ENCODE measurements at places on chromosomes 7 and 10. TPM values are rescaled to one million over a fixed set of nuclear protein-coding genes. Genes with fewer than 3 reads are reported as not detected.

The GFRA1 gene
- total RNA-seq: 64.0 TPM

- no peak overlapping the region for H3K4me3 ChIP-seq
- peak overlapping the region; percentile 68 for H3K27ac ChIP-seq
- DNase-seq: no peak
- no peaks in the 10 kb centered on the region for H3K36me3 ChIP-seq
- H3K4me1 ChIP-seq: no peaks in the 10 kb centered on the region
- H3K27me3 ChIP-seq: no peaks in the 10 kb centered on the region
Observed at GRCh38 chr10:47182934-47183703, 116.9 kb upstream of the GDF10 start.

GRCh38 chr10:16950656-16951601, 133.7 kb upstream of the RSU1 start:
- no peak for DNase-seq
- peaks cover 46% of the 10 kb centered on the region for H3K4me1 ChIP-seq
- H3K27me3 ChIP-seq: no peaks in the 10 kb centered on the region

The ENKUR gene
- total RNA-seq: not detected

- no peak overlapping the region for H3K4me3 ChIP-seq
- no peak for DNase-seq
- no peaks in the 10 kb centered on the region for H3K4me1 ChIP-seq
- H3K27me3 ChIP-seq: no peaks in the 10 kb centered on the region
- no peaks in the 10 kb centered on the region for H3K36me3 ChIP-seq
- H3K27ac ChIP-seq: no peak overlapping the region
Observed at GRCh38 chr7:139362302-139362701, 2.6 kb downstream of the LUC7L2 start.

The PPIF gene
- total RNA-seq: 18.2 TPM

GRCh38 chr10:51073453-51074237, 642 bp upstream of the PRKG1 start:
- H3K27ac ChIP-seq: peak overlapping the region; percentile 86
- peak; percentile 26 for DNase-seq
- no peaks in the 10 kb centered on the region for H3K36me3 ChIP-seq

DNA sequence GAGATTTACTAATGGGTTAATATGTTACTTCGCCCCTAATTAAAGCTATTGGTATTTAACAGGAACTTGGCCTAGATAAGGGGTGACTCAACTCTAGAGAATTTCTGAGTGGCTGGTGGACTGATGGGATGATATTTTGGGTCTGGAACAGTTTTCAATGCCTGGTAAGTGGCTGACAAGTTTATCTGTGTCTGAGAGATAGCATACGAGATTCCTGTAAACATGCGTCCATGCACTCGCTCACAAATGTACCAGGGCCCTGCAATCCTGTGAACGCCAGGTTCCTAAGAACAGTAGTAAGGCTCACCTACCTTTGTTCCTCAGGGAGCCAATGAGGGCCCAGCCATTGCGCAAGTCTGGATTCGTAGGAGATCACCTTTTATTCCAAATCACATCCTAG, 683.8 kb upstream of the ANKRD30A start:
- H3K4me1 ChIP-seq: no peaks in the 10 kb centered on the region
- no peaks in the 10 kb centered on the region for H3K36me3 ChIP-seq
- no peak overlapping the region for H3K27ac ChIP-seq
- DNase-seq: no peak

GRCh38 chr7:149427096-149427680, 33.7 kb downstream of the ZNF777 start:
- H3K4me3 ChIP-seq: no peak overlapping the region
- H3K4me1 ChIP-seq: peaks cover 4% of the 10 kb centered on the region
- peaks cover 5% of the 10 kb centered on the region for H3K36me3 ChIP-seq
- no peak for DNase-seq
- peaks cover 11% of the 10 kb centered on the region for H3K27me3 ChIP-seq

DNA sequence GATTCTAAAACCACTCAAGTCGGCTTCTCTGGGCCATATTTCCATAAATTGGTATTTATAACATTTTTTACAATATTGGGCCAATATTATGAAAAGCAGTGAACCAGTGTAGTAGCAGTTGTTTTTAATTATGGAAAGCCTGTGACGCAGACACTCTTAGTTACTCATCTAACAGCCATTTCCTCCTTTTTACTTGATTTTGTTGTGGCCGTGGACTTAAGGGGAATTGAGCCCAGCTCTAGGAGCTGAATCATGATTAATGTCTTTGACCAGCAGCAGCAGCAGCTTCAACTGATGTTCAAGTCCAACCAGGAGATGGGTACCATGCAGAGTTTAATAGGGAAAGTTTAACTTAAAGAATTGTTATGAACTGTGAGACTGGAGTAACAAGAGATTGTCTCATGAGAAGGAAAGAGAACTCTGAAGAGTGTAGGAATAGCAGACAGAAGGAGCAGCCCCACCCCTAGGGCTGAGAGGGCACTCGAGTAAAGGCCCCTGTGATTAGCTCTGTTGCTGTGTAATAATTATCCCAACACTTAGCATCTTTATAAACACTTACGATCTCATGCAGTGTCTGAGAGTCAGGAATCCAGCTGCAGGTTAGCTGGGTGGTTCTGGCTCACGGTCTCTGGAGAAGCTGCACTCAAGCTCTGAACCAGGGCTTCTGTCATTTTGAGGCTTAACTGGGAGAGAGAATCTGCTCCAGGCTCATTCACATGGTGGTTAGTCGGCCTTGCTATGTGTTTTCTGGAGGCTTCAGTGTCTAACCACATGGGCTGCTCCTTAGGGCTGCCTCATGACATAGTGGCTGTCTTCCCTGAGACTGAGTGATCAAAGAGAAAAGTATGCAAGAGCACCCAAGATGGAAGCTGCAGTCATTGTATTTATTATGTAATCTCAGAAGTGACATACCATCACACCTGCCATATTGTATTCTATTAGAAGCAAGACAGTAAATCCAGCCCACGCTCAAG, 4.6 kb downstream of the LANCL2 start:
- DNase-seq: no peak
- H3K27ac ChIP-seq: no peak overlapping the region
- no peaks in the 10 kb centered on the region for H3K36me3 ChIP-seq
- H3K27me3 ChIP-seq: no peaks in the 10 kb centered on the region
- no peak overlapping the region for H3K4me3 ChIP-seq

The AKR1C8 gene
- not detected for total RNA-seq

GRCh38 chr7:51318886-51319579, 2.4 kb upstream of the COBL start:
- no peak overlapping the region for H3K27ac ChIP-seq
- no peak overlapping the region for H3K4me3 ChIP-seq
- peaks cover 5% of the 10 kb centered on the region for H3K4me1 ChIP-seq
- DNase-seq: no peak
- H3K36me3 ChIP-seq: no peaks in the 10 kb centered on the region

DNA sequence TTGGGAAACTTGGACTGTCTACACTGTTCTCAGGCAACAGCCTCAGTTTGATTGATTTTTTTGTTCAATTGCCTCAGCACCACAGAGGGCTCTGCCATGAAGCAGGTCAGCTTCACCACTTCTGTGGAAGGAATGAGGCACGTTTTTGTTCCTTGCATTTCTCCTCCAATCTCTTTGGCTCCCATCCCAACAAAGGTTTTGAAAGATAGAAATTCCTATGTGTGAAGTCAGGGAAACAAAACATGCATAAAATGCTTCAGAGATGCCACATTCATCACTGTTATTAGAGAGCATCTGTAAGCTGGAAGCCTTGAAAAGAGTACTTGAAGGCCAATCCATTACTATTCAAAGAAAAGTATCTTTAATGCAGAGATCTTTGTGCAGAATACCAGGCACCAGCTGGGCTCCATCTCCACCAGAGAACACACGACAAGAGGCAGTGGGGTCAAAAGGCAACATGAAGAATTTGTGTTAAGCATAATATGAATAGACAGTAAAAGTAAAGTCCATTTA, 249.1 kb upstream of the LYZL1 start:
- peaks cover 5% of the 10 kb centered on the region for H3K4me1 ChIP-seq
- H3K36me3 ChIP-seq: no peaks in the 10 kb centered on the region
- H3K4me3 ChIP-seq: no peak overlapping the region

The STEAP1 gene
- 3.6 TPM for total RNA-seq

DNA sequence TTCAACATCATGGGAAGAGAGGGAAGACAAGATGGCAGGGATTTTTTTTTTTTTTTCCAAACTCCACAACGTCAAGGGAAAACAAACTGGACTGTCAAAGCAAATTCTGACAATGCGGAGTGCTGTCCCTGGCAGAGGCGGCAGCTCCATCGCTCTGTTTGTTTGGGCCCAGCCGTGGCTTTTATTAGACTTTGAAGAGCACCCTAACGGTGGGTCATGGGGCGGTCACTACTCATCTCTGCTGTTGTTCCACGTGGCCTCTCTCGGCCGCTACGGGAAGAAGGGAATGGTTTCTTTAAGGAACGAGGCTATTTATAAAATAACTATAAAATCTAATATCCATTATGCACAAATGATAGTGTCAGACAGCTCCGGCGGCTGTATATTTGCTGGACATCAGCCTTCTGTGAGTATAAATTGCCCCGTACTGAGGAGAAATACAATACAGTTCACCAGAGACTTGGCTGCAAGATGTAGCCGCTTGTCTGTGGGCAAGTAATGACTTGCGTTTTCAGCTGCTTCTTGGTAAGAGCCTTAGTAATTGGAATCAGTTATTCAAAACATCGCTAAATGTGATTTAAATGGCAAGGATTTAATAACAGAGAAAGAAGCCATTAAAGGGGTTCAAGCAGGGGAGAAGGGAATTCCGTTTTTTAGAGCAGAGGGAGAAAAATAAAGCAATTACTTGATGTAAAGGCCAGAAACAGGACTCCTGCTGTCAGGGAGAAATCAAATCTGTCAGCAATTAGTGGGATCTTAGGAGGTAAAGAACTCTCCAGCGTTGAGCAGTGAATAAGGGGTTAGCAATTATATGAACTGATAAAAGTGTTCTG, 61.7 kb upstream of the RAB11FIP2 start:
- no peaks in the 10 kb centered on the region for H3K27me3 ChIP-seq
- no peaks in the 10 kb centered on the region for H3K4me1 ChIP-seq
- no peak overlapping the region for H3K27ac ChIP-seq
- H3K4me3 ChIP-seq: peak overlapping the region; percentile 25
- DNase-seq: no peak

GRCh38 chr10:59668096-59668495, 41.6 kb downstream of the SLC16A9 start:
- H3K27ac ChIP-seq: no peak overlapping the region
- H3K27me3 ChIP-seq: no peaks in the 10 kb centered on the region
- no peak for DNase-seq
- no peak overlapping the region for H3K4me3 ChIP-seq

The ATP5MK gene
- 256 TPM for total RNA-seq

DNA sequence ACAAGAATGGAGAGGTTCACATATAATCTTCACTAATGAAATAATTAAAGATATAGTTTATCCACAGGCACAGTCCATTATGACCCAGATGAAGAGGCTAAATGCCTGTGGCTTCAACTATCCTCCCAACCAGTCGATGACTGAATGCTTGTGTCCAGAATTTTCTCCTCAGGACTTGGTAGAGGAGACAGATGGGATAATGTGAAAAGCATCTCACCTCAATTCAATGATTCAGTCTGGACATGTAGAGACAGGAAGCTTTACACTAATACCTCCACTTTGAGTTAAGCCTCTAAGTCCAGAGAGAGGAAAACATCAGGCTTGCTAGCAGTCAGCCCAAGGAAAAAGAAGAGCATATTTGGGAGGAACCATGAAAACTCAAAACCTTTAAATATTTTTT, 59.1 kb upstream of the COL1A2 start:
- no peak overlapping the region for H3K4me3 ChIP-seq
- no peak overlapping the region for H3K27ac ChIP-seq
- DNase-seq: no peak
- no peaks in the 10 kb centered on the region for H3K4me1 ChIP-seq
- no peaks in the 10 kb centered on the region for H3K36me3 ChIP-seq

The PDK4 gene
- total RNA-seq: 931 TPM

- no peak for DNase-seq
- no peaks in the 10 kb centered on the region for H3K36me3 ChIP-seq
- no peaks in the 10 kb centered on the region for H3K27me3 ChIP-seq
- H3K27ac ChIP-seq: no peak overlapping the region
- H3K4me1 ChIP-seq: no peaks in the 10 kb centered on the region
Observed at GRCh38 chr7:88315522-88315921, 8.8 kb upstream of the STEAP4 start.

GRCh38 chr7:141691540-141691939, 10.4 kb downstream of the DENND11 start:
- no peak for DNase-seq
- H3K4me3 ChIP-seq: no peak overlapping the region
- H3K27ac ChIP-seq: no peak overlapping the region
- no peaks in the 10 kb centered on the region for H3K36me3 ChIP-seq

DNA sequence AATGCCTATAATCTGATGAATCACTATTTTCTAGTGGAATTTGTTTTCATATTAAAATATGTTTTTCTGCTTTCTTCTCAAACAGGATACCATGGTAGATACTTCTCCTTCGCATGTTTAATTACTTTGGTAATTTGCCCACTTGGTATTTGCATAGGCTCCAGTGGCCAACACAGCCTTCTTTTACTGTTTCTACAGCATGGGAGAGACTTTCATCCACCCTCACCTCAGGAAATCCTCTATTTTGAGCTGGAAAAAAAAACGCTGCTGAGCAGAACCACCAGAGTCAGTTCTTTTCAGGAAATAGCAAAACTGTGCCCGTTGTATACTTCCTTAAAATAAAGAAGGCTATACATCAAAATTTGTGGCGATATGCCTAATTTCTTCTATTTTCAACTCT, 213.3 kb downstream of the MDFIC start:
- no peak for DNase-seq
- H3K4me1 ChIP-seq: no peaks in the 10 kb centered on the region
- no peak overlapping the region for H3K4me3 ChIP-seq
- no peaks in the 10 kb centered on the region for H3K27me3 ChIP-seq
- H3K27ac ChIP-seq: no peak overlapping the region
